ENCODE measurements at places on chromosomes 7 and 10.

GRCh38 chr10:117736655-117737054 lies 194.1 kb downstream of the EMX2 start:
- DNase-seq, result no peak

DNA sequence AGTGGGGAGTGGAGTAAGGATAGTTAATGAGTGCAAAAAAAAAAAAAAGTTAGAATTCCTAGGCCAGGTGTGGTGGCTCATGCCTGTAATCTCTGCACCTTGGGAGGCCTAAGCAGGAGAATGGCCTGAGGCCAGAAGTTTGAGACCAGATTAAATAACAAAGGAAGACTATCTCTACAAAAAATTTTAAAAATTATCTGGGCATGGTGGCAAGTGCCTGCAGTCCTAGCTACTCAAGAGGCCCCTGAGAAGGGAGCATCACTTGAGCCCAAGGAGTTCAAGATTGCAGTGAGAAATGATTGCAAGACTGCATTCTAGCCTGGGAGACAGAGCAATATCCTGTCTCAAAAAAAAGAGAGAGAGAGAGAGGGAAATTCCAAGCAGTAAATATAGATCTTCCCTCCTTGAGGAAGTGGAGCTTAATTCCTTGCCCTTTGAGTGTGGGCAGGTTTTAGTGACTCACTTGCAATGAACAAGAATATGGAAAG lies 19.5 kb upstream of the CSTF2T start:
- DNase-seq, result no peak

GRCh38 chr10:58330431-58330830 lies 4.4 kb upstream of the UBE2D1 start:
- DNase-seq, result no peak

GRCh38 chr7:55570939-55571338 lies 1.4 kb downstream of the VOPP1 start:
- no peak for DNase-seq

DNA sequence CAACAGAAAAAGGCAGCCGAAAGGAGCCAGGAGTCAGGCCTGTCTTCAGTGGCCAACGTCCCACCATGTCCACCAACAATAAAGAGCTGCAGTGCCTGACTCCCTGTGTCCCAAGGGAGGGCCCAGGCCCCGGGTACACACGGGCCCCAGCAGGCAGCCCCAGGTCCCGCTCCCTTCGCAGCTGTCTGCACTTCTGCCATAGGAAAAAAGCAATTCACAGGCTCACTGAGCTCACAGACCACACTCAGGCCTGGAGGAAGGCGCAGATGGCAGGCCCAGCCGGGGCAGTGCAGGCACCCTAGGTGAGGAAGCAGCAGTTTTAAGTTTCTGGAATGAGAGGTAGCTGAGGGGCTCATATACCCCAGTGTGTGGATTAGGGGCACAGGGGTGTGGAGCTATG lies 100.5 kb downstream of the PRKAG2 start:
- no peak for DNase-seq

- DNase-seq, result no peak
These were observed 14.5 kb upstream of the FAM13C start for GRCh38 chr10:59376846-59377245.

DNA sequence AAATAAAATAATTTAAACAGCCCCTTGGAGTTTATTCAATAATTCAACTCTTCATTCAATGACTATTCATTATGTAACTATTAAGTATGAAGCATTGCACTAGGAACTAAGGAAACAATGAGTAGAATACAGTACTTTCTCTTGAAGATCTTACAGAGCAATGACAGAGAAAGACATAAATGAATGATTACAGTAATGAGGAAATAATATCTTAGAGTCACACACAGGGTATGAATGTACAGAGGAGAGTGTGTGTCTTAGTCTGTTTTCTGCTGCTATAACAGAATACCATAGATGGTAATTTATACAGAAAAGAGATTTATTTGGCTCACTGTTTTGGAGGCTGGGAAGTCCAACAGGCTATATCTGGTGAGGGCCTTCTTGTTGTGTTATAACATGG lies 120.5 kb upstream of the NRBF2 start:
- no peak for DNase-seq

DNA sequence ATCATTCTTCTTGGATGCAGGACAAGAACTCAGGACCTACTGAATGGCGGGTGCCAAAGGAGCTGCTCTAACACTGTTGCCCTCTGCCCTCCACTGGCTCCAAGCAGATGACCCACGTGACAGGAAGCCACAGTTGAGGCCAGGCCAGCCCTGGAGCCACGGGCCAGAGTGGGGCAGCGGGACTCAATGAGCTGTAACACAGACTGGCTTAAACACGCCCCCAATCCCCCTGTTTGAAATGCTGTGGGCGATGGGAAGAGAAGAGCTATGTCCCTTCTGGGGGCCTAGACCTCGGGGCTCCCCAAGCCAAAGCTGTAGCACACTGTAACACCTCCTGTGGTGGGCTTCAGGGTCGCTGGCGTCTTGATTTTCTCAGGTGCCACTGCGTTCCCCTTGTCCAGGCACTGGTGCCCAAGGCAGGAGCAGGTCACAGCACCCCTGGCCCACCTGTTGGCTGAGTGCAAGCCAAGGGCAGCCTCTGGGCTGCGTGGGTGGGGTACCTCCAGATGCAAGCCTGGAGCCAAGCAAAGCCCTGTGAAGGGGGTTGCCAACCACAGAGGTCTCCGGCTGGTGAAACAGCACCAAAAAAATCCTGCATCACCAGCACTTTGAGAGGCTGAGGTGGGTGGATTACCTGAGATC lies 18.6 kb upstream of the ZMIZ2 start:
- DNase-seq, result no peak

- no peak for DNase-seq
These were observed at the start of gene UFSP1 for GRCh38 chr7:100888988-100889750. Gene UFSP1 (minus strand): TSS chr7:100889715. CDS start chr7:100889271, 444 bp downstream.

DNA sequence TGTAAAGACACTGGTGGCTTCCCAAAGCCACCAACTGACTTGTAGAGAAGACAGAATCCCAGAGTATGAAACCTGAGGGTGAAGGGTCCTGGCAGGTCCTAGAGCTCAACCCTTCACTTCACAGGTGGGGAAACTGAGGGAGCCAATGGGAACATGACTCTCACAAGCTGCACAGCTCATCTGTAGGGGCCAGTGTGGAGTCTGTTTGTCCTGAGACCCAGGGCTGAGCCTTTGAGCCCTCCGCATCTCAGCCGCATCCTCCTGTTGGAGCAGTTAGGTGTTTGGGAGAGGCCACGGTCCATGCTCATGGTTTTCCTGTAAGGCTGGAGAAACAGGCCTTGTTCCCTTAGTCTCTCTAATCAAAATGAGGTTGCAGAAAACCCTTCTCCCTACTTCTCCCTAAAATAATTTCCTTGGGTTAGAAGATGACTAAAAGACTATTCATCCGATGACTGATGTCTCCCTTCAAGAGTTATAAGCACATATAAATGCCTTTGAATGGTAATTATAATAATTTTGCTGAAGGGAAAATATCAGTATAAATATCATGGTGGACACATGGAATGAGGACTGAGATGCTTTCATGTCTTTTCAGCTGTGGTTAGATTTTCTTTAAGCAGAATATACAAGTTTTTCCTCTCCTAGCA lies 10.3 kb downstream of the HTRA1 start:
- DNase-seq, result no peak

- DNase-seq, result no peak
These were observed 938.9 kb downstream of the NRG3 start for GRCh38 chr10:82813856-82814255.

GRCh38 chr7:159032753-159033472 lies 111.8 kb downstream of the VIPR2 start:
- DNase-seq, result no peak

GRCh38 chr10:97109547-97109946 lies 76.2 kb downstream of the SLIT1 start:
- DNase-seq, result no peak

DNA sequence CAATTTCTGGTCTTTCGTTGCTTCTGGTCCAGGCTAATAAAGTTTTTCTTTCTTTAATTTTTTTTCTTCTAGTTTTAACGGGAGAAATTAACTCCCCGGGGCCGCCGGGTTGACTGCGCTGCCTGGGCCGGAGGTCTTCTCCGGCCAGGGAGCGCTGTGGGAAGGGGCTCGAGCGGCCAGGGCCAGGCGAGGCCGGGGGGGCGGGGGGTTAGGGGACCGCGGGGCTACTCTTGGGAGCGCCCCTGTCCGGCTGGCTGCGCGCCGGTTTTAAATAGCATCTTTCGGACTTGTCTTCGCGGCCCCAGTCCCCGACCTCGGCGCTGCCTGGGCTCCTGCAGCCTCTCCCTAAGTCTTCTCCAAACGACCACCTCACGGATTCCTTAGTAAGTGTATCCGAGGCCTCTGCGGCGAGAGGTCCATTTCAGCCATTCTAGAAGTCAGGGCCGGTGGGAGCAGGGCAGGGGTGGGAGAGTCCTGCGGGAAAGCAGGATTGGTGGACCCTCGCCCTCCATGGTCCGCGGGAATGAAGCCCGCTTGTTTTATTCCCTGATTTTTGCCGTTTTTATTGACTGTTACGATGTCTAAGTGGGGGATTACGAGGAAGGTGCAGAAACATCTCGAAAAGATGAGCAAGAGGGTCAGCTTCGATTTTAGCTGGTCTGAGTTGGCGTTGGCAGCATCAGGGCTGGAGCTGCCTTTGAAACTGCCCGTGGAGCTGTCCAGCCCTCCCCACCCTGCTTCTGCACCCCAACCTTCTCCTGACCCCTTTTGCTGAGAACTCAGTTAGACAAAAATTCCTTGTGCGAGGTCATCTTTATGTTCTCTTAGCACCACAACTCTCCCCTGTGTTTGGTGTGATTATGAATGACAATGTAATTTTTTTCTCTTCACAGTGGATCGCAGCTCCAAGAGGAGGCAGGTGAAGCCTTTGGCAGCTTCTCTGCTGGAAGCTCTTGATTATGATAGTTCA lies 555 bp downstream of the PHF14 start:
- DNase-seq, result peak; percentile 39

DNA sequence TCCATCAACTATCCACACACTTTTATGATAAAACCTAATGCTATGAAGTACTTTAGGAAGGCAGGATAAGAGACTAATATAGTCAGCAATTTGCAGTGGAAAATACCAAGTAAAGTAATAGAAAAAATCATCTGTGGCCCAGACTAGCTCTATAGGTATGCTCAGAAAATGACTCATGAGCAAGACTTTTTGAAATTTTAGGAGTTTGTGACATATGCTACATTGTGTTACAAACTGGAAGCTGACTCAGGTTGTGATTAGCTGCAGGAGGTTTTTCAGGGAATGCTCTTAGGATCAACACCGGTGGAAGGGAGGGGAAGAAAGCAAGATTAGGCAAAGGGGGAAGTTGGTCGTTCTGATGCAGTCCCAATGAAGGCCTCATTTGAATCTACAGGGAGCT lies 56.1 kb downstream of the FEZF1 start:
- DNase-seq, result no peak

DNA sequence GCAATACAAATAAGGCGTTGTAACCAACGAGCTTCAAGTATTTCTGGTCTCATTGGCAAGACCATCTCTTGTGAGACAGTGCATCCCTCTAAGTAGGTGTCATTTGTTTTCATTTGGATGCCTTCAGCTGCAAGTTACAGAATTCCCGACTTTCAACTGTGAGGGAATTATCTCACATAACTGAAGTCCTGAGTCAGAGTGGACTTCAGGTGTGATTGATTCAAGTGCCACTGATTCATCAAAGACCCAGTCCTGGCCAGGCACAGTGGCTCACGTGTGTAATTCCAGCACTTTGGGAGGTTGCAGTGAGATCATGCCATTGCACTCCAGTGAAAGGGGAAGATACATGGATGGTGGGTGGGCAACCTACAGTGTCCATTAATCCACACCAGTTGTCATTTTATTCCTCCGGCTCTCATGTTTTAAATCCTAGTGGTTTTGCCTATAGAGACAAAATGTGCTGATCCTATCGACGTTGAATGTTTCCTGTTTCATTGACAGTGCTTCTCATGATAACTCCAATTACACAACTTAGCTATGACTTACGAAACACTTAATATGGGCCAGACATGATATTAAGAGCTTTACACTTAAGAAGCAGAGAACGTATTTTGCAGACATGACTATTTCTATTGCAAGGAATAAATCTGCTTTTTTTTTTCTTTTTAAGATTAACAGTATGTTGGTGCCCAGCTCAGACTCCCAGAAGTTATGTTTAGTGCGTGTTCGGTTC lies 268.0 kb downstream of the FRMD4A start:
- DNase-seq, result no peak

DNA sequence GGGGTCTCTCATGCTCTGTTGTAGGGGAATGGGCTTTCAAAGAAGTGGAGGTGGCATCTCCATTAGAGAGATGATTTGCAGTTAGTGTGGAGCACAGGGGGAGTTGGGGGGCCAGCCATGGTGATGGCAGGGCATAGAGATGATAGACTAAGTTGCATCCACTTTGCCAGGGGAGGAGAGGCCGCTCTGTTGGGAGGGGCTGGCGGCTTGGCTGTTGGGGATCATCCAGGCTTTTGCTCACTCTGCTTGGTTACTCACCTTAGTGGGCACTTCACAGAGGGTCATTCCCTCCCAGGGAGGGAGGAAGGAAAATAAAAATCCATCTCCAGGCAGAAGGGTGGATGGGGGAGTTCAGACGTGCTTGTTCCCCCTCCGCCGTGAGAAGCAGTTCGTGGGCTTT lies 31.4 kb upstream of the CDH23 start:
- DNase-seq, result no peak

DNA sequence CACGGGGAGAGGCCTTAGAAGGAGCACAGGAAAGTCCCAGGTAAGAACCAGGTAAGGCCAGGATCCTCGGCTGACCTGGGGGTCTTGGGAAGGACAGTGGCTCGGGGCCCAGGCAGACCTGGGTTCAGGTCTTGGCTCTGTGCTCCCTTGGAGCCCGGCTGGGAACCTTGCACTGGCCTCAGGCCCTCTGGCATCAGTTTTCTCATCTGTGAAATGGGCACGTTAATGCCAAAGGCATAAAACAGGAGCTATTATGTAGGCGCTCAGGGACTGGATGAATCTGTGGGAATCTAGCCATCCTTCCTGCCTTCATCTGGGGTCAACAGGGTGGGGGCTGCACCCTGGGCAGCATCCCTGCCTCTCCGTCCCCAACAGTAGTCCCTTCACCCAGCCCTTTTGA lies 8.3 kb upstream of the SLC29A4 start:
- no peak for DNase-seq

DNA sequence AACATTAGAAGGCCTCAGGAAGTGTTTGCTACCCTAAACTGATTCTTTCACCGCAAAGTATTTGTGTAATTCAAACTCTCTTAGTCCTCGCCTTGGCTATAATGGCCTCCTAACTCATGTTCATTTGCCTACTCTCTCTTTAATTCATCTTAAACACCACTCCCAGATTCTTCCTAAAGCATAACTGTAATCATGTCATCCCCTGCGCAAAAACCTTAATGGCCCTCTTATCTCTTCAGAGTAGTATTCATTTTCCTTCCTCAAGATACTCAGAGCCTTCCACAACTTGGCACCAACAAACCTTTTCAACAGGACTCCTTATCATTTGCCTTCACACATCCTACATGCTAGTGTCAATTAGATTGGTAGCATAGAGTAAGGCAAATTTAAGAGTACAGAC lies 42.9 kb downstream of the CSTF2T start:
- DNase-seq, result no peak

DNA sequence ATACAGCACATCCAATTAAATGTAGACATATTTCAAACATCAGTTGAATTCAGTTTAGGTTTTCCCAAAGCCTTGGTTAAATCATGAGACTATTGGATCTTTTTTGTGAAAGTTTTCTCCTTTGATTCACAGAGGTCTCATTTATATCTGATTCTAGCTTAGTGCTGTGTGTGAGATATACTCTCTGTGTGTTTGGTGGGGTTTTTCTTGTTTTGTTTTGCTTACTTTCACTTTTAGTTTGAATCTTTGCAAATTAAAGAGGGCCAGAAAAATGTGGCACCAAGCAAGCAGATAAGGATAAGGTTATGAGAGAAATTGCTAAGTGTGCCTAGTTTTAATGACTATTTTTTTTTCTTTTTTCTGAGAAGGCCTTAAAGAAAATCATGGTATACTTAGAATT lies 12.6 kb upstream of the OR6B1 start:
- DNase-seq, result no peak

GRCh38 chr10:110919349-110919931 lies at the start of gene SHOC2:
Gene SHOC2 (plus strand): TSS chr10:110919604. CDS start chr10:110964359, 44,755 bp downstream.
- peak; percentile 99 for DNase-seq
